GM12864 (cell line): ENCODE measurements at places on chromosomes 13 and 19.

DNA sequence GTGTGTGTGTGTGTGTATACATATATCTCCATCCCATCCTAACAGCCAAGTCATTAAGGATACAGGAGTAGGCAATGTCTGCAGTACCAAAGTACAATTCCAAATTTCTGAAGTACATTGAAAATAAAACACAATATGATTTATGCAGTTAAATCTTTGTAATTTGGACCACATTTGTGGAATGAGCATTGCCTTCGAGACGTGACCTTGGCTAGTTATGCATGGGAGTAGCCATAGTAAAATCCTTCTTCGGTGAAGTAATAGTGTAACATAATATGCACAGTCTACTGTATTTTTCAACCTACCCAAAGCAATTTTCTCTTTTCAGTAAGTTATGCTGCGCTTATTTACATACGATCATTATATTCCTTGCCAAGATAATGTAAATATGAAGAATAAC, 665.7 kb upstream of the GPC6 start:
- DNase-seq: no peak

- DNase-seq: no peak
Observed at GRCh38 chr13:111359237-111359915, 38.9 kb downstream of the TEX29 start.

- DNase-seq: no peak
Observed at GRCh38 chr19:29060813-29061364, 152.1 kb downstream of the UQCRFS1 start.

- DNase-seq: no peak
Observed at GRCh38 chr19:18893587-18894253, 2.2 kb downstream of the CERS1 start.

GRCh38 chr19:49419173-49419572, 4.1 kb downstream of the PTH2 start:
- DNase-seq: no peak

- peak; percentile 47 for DNase-seq
Observed at GRCh38 chr19:3275583-3276340, 51.3 kb downstream of the CELF5 start.

GRCh38 chr19:35805526-35806102, 7.0 kb downstream of the PRODH2 start:
- no peak for DNase-seq

DNA sequence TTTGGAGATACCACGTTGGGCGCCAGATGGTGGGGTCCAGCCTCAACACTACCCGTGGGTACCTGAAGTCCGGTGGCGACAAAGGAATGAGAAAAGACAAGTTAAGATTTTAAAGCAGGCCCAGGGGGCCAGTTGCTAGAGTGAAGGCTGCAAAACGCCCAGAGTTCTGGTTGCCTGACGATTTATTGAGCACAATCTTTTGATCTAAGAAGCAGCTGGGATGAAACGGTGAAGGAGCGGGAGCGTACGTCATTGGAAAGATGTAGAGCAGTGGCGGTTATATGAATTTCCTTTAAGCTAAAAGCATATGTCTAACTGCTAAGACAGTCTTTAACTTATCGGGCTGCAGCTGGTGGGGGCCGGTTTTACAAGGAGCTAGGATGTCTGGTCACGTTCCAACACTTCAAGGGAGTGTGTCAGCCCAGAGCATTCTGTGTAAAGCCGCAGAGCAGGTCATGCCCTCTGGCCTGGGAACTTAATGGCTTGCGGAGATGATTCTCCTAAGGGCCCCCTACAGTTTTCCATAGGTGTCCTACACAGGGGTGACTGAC, 28.9 kb upstream of the EVI5L start:
- DNase-seq: no peak

- DNase-seq: no peak
Observed at GRCh38 chr13:39887387-39887786, 231.9 kb downstream of the COG6 start.

- DNase-seq: no peak
Observed at GRCh38 chr13:111511805-111512504, 191.5 kb downstream of the TEX29 start.

DNA sequence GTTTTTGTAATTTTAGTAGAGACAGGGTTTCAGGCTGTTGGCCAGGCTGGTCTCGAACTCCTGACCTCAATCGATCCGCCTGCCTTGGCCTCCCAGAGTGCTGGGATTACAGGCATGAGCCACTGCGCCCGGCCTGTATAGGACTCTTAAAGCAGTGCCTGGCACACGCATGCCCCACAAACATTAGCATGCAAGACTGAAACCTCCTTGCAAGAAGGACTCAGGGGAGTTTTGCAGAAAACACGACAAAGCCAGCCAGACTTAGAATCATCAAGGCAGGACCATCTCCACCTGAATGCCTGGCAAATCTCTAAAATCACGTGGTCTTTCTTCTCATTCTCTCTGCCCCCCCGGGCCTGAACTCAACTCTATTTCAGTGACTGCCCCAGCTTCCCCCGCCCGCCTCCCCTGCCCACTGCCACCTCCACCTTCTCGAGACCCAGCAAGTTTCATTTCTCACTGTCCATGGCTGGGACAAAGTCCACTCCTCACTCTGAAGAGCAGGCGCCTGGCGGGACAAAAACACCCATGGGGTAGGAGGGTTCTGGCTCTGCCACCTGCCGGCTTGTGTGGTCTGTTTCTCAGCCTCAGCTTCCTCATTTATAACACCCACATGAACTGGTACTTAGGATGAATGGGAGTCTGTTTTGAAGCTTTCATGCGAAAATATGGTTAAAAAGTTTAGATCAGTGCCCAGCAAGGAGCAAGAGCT, 2.4 kb downstream of the TICAM1 start:
- DNase-seq: no peak

GRCh38 chr13:47027780-47028437, 131.1 kb upstream of the HTR2A start:
- DNase-seq: no peak

- DNase-seq: no peak
Observed at GRCh38 chr19:416416-416815, 7.5 kb upstream of the C2CD4C start.

GRCh38 chr13:26485288-26485687, 72.2 kb upstream of the WASF3 start:
- no peak for DNase-seq

DNA sequence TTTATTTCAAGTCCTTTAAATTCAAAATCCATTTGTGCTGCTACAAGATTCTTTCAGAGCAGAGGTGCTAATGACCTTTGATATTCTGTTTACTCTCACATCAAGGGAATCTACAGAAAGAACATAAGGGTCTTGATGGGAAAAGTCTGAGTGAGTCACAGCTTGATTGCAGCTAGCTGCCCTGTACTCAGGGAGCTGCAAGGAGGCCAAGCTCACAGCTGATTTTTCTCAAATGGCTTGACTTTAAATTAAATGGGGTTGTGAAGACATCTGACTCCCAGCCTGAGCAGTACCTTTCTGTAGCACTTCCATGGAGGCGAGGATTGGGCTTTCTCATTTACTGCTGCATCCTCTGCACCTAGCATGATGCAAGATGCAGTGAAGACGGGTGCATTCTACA, 62.5 kb downstream of the RAP2A start:
- DNase-seq: no peak

DNA sequence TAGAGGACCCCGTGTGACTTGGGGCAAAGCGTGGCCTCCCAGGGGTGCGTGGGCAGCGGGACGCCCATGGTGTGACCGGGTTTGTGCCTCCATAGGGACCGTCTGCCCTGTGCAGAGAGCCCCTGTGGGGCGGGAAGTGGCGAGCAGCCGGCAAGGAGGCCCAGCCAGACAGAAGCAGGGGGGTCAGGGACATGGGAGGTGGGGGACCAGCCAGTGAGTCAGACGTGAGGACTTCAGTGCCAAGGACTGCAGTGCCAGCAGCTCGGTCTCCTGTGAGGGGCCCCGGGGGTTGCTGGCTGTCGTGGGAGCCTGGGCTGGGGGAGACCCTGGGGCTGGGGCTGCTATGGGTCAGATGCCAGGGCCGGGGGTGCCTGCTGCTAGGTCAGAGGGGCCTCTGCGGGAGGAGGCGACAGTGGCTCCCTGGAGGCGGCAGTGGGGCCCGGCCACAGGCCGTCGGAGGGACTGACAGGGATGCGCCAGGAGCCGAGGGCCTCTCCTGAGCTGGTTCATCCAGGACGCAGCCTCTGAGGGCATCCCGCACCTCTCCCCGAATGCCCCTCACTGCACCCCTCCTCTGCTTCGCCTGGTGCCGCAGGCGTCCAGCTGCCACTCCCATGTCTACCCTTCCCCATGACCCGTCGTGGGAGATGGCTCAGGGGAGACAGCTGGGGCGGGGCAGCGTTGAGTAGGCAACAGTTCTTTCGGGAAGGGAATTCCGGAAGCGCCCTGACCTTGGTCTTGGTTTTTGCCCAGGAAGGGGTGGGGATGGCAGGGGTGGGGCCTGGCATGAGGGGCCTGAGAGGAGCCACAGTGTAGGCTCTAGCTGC, 80.0 kb downstream of the KDM4B start:
- DNase-seq: no peak

DNA sequence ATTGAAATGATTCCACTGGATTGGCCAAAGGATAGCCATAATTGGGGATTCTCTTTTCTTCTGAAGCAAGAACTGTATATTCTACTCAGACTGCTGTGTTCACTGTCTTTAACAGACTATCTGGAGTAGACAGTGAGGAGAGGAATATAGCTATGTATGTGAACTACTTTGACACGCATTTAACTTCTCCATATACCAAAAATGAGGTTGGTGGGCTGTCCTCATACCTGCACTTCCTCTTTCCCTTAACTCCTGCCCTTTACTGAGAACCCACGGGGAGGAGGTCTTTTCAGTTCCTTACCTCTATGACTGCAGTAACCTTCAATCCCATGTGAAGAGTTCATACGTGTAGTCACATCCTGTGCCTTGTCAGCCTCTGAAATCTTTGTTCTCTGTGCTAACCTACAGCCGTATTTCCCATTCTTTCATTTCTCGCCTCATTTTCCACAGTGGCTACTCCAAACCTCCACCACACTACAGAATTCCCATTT, 305.8 kb downstream of the MTUS2 start:
- DNase-seq: peak; percentile 54

DNA sequence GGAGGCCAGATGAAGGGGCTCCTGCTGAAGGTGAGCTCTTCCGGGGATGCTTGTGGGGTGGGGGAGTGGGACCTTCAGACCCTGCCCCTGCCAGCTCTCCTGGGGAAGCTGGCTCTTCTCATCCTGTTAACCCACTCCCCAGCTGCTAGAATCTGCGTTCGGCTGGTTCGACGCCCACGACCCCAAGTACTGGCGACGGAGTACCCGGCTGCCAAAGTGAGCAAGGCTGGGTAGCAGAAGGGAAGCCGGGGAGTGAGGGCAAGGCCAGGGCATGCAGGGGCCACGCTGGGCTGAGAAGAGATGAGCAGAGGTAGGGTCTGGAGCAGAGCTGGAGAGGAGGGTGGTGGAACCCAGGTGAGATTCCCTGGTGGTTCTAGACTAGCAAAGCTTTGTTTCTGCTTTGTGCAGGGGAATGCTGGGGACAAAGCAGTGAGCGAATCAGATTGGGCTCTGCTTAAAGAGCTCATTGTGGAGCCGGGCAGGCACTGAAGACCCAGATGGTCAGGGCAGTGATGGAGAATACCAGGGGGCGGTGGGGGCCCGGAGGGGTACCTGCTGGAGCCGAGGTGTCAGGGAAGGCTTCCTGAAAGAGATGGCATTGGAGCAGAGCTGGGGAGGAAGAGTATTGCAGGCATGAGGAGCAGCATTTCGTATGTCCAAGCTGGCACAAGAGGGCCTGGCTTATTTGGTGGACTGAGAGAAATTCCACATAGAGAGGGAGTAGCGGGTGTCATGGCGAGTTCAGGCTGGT, 10.3 kb downstream of the KMT2B start:
- no peak for DNase-seq

GRCh38 chr13:97574926-97575325, 141.0 kb downstream of the RAP2A start:
- DNase-seq: no peak

DNA sequence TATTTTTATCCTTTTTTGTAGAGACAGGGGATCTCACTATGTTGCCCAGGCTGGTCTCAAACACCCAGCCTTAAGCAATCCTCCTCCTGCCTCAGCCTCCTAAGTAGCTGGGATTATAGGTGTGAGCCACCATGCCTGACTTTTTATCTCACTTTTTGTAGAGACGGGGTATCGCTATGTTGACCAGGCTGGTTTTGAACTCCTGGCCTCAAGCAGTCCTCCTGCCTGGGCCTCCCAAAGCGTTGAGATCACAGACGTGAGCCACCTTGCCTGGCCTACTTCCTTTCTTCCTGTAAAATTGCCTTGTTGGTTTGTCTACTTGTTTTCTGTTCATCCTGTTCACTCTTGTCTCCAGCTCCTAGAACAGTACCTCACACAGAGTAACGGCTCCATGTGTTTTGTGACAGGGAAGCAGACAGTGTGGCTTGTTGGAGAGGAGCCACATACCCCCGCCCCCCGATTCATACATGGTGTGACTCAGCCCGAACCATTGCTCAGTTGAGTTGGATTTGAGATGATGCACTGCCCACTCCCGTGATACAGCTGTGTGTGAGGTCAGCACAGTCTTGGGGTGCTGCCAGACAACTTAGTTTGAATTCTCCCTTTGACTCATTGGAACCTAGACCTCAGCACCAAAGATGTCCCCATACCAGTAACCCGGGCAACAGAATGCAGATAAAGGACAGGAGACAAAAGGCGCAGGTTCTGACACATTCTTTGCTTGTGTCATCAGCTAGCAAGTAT, 34.2 kb downstream of the GPR42 start:
- DNase-seq: peak; percentile 79

DNA sequence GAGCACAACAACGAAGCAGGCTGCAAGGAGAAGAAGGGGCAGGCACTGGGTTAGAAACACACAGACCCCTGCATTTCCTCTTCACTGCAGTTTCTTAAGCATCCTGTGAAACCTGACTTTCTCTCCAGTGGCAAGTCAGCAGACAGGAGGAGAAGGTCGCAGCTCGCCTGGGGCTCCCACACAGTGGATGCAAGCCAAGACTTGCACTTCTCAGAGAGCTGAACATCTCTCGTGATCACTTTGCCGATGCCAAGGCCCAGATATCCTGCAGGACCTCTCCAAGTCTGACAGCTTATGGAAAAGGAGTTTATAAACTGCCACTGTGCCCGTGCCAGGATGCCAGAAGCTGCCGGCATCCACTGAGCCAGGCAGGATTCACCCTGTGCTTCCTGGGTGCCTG, 18.4 kb downstream of the TMEM272 start:
- no peak for DNase-seq

- DNase-seq: no peak
Observed at GRCh38 chr13:30192320-30193093, 114.8 kb downstream of the KATNAL1 start.

DNA sequence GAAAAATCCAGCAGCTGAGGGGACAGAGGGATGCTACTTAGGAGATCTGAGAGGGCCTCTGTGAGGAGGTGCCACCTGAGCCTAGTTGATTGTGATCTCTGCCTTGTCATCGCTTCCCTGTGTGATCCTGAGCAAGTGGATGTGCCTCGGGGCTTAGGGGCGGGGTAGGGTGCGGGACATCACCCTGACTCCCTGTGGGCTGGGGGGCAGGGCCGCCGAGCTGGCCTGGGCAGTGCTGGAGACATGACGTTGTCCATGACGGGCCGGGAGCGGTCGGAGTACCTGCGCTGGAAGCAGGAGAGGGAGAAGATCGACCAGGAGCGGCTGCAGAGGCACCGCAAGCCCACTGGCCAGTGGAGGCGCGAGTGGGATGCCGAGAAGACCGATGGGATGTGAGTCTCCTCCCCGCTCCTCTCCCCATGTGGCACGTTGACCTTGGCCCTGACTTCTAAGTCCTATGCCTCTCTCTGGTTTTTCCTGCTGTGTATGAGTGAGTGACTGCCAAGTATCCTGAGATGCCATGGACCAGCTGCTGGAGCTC, 8.2 kb upstream of the INAFM1 start:
- DNase-seq: no peak

- DNase-seq: no peak
Observed at GRCh38 chr19:31962561-31962996, 382.8 kb upstream of the ZNF507 start.
